ENCODE measurements at places on chromosomes 7 and 10. TPM values are rescaled to one million over a fixed set of nuclear protein-coding genes. Genes with fewer than 3 reads are reported as not detected.
A peak's percentile ranks its signal among the peaks of the same experiment; 100 is the strongest.

DNA sequence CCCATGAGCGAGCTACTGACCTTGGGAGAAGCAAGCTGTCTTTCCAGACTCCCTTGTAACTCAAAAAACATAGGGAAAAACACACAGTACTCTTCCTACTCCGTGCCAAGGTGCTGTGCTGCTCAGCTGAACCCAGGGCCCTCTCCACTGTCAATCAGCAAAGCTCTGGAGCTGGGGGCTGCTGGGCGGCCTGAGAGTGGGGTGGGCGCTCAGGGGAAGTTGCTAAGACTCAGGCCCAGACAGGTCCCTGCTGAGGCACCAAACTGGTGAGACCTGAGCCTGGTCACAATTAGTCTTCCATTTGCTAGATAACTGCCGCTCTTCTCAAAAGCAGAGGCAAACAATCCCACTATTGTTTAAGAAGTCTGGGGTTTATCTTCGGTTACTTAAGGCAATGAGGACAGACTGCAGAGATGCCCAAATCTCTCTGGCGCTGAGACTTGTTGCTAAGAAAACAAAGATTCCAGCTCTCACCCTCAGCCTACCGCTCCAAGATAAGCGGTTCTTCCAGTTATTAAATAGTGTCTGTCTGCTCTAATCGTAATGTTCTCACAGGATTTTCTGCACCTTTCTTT is 22.0 kb downstream of the STEAP1B start:
- DNase-seq, result no peak

Gene CYP3A4
- not detected for total RNA-seq

DNA sequence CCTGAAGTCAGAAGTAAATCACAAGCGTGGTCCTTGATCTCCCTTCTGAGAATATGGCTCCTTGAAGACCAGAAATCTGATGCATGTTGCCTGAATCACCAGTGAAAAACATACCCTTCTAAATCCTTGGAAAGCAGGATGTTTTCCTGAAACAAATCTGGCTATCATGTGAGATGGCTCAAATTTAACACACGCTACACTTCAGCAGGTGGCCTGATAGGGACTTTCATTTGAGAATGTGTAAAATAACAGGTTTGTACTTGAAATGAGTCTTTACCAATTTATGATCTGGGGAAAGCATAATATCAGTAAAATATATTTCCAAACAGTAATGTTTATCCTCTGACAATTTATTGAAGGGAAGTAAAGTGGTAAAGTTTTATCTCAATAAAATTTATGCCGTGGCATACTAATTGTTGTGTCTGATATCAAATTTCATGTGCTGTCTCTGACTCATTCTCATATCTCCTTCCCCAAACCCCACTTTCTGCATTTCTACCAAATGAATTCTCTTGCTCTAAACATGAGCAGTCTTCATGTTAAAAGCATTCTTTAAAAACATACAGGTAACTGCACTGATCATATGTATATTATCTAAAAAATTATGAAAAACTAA is 17.4 kb downstream of the CYP3A4 start:
- DNase-seq, result no peak

GRCh38 chr10:60200012-60200681 is 189.5 kb downstream of the ANK3 start:
- DNase-seq, result no peak

DNA sequence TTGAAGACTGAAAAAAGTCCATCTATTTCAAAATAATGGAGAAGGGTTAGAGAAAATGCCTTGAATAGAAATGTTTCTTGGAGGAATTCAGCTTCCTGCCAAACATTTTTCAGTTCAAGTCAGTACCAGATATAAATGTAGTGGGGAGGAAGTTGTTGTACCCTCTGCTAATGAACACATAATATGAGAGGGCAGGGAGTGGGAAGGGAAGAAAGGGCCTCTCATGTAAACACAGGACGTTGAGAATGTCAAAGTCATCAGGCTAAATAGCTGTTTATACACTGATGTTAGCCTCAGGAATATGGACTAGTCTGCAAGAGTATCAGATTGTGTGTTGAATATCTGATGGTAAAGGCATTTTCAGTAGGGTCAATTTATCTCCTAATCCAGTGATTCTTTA is 37.0 kb downstream of the GPR37 start:
- DNase-seq, result no peak

DNA sequence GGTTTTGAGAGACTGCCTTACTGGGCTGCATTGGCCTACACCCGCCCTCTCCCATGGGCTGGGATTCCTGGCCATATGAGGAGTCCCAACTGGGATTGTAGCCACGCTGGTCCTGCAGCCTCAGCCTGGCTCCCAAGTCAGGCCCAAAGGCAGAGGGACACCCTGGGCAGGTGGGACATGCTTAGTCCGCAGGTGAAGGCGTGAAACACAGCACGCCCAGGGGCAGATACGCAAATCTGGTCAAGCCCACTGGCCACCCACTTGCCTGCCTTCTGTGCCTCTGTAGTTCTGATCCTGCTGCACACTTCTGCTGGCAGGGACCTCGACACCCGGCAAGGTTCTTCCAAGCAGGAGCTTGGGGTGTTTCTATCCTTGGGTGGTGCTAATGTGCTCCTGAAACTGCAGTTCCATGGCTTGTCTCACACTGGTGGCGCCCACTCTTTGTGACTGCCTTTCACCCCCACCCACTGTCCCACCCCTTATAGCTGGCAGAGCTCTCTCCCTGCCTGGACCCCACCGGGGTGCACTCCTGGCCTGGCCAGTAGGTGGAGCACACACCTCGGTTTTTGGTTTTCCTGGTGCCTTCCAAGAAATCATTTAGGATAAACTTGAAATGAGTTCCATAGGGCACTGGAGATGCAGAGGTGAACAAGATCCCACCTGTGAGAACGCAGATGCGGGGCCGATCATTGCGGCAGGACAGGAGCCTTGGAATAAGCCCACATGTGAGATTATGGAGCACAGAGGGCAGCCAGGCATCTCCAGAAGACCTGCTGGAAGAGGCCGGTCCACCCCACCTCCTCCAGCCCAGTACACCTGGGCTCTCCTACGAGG is 47.9 kb downstream of the MKI67 start:
- DNase-seq, result no peak

Gene CALU
- 107 TPM for total RNA-seq

- no peak for DNase-seq
These were observed 116.6 kb upstream of the GALNT17 start for GRCh38 chr7:71015252-71015900.

Gene KIAA1217
- total RNA-seq, result 12.7 TPM

- no peak for DNase-seq
These were observed 239.0 kb downstream of the REEP3 start for GRCh38 chr10:63760034-63760707.

DNA sequence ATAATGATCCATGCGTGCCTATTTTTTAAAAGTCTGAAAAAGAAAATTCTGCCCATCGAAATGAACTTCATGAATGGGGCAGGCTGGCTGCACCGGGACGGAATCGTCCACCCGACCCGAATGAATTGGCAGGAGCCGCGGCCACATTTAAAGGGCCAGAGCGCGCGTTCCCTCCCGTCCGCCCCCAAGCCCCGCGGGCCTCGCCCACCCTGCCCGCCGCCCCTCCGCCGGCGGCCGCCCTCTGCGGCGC is 319 bp upstream of the GATA3 start:
- no peak for DNase-seq

Gene DEPP1
- total RNA-seq, result 181 TPM

DNA sequence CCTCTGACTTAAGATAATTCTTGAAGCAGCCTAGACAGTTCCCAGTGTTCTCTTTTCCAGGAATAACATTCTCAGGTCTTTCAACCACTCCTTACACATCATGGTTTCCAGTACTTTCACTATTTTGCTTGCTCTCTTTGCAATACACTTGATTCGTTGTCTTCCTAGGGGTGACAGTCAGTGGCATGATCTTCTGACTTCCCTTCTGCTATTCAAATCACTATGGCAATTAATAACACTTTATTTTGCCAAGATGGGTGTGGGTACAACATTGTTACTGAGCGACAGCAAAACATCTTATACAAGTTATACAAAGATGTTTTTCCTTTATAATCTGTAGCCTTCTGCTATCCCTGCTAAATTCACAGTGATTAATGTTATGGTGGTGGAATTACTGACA is 15.3 kb downstream of the ARL3 start:
- DNase-seq, result no peak

Gene OPN4
- total RNA-seq, result 1.1 TPM

DNA sequence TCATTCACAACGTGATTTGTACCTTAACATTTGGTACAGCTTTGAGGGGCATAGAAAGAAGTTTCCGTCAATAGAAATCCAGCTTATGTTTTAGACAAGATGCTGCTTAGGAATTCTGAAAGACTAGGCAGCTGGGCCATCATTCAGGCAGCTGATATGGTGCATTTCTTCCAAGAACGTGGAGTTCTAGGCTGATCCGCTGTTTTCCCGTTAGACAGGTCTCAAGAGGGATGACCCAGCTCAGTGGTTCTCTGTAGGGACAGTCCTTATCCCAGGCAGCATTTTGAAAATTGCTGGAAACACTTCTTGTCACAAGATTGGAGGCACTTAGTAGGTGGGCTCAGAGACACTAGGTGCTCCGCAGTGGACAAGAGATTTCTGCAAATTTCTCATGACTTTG is 242.7 kb upstream of the FOXK1 start:
- DNase-seq, result no peak

- peak; percentile 27 for DNase-seq
These were observed 578 bp downstream of the ZMYND11 start for GRCh38 chr10:135601-136464.

- no peak for DNase-seq
These were observed 22.9 kb downstream of the BTBD16 start for GRCh38 chr10:122293961-122294380.

- no peak for DNase-seq
These were observed 449.8 kb downstream of the DNAJB6 start for GRCh38 chr7:157786375-157787274.

Gene HOXA4
- total RNA-seq, result 1.6 TPM

DNA sequence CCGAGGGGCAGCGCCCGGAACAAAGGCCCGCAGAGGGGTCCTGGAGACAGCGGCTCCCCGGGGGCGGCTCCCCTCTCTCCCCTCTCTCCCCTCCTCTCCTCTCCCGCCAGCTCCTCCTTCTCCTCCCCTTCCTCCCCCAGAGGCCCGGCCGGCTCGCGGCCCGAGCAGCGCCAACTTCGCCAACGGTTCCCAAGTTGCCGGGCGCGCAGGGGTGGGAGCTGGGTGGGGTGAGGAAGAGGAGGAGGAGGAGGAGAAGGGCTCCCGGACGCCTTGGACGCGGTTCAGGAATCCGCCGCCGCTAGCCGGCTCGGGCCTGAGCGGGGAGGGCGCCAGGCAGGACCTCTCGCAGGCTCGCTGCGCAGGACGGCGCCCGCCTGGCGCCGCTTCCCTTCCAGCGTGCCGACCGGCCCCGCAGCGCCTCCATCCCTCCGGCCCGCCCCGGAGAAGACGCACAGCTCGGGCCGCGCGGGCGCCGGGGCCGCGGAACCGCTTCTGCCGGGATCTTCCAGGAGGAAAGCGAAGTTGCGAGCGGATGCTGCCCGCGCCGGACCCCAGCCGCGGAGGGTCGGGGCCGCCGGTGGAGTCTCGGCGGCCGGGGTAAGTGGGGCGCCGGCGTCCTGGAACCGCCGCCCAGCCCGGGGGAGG is at the start of gene CHST3:
Gene CHST3, plus strand, starts transcription at position 298 of the 645 bp plus-strand sequence. CDS start 41,448 bp downstream, outside the sequence.
- no peak for DNase-seq

- no peak for DNase-seq
These were observed 105.2 kb downstream of the TCERG1L start for GRCh38 chr10:131206111-131206995.

Gene PFKFB3
- 429 TPM for total RNA-seq

Gene KNDC1
- total RNA-seq, result 0.16 TPM

DNA sequence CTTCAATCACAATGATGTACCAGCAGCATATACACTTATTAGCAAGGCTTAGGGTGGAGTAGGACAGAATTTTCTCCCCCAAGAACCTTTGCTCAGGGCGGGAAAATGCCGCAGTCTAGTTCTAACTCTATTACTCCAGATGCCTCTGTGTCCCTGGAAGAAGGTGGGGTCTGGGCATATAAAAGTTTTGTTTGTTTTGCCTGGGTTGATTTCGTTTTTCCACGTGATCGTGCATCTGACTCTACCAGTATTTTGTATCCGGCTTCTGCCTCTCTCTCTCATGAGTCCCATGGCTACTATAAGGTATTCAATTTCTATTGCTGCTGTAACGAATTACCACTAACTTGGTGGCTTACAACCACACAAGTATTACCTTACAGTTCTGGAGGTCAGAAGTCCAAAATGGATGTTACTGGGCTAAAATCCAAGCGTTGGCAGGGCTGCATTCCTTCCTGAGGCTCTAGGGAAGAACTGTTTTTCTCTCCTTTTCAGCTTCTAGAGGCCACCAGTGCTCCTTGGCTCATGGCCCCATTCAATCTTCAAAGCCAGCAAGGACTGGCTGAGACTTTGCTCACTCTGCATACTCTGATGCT is 181.2 kb upstream of the PRSS58 start:
- no peak for DNase-seq

DNA sequence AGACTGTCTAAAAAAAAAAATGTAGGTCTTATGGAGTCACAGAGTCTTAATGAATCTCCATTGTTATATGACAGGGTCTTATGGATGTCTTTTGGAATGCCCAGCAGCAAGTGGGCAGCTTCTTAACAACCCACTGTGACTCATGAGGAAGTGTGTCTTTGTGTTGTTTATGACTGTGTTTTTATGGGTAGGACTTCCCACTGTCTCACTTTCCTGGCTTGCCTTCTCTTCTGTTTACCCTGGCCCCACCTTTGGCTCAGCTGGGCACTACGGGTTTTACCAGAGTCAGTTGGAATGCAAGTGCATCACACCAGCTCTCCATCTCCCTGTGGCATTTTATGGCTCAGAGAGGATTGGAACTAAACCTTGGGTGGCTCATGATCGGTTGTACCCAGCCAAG is 580.5 kb downstream of the AUTS2 start:
- DNase-seq, result no peak

GRCh38 chr7:151410405-151411390 is 860 bp upstream of the WDR86 start:
- no peak for DNase-seq

Gene SFMBT2
- total RNA-seq, result 7.9 TPM

Gene SFRP4
- 17.5 TPM for total RNA-seq

GRCh38 chr10:55820071-55820470 is 541.0 kb downstream of the ZWINT start:
- no peak for DNase-seq

Gene PVRIG
- 1.1 TPM for total RNA-seq

Gene DDC
- total RNA-seq, result 0.79 TPM

DNA sequence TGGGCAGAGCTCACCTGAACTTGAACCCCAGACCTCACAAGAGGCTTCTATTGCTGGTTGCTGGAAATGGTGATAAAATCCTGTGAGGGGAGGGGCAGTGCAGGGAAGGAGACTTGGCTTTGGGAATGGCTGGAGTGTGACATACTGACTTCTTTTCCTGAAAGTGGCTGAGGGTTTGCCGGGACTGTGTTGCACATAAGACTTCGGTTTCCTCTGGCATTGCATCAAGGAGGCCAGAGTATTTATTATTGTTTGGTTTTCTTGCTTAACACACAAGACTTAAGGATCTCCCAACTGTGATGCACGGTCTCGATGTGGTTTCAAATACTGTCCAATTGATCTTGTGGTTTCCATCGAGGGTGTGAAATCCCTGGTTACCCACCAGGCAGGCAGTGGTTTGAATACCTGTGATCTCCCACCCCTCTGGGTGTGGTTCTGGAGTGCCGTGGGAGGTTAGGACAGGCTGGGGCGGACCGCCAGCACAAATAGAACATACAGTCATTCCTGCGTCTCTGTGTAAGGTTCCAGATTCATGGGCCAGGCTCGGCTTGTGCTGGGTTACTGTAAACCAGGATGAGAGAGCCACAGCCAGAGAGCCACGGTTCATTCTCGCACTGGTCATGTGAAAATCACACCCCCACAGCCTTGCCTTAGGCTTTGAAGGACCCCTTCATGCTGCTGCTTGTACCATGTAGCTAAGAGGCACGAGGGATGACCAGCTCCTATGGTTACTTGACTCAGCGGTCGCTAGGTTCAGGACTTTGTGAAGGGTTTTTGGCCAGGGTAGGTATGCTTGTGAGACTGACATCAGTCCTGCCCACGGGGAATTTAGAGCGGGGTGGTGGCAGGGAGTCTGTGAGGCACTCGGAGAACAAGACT is 39.2 kb downstream of the WBP1L start:
- DNase-seq, result no peak
